ENCODE measurements at places on chromosomes 3 and 15. TPM values are rescaled to one million over a fixed set of nuclear protein-coding genes. Genes with fewer than 3 reads are reported as not detected.

The CA12 gene
- 147 TPM for polyA plus RNA-seq

The MINDY2 gene
- 29.0 TPM for polyA plus RNA-seq

The GHSR gene
- not detected for polyA plus RNA-seq

The HRH1 gene
- polyA plus RNA-seq, result 2.5 TPM

The ST8SIA2 gene
- 5.1 TPM for polyA plus RNA-seq

The SLC30A4 gene
- 7.0 TPM for polyA plus RNA-seq

The C3orf80 gene
- 0.34 TPM for polyA plus RNA-seq

The CLDN18 gene
- 1.6 TPM for polyA plus RNA-seq

The BOC gene
- 23.5 TPM for polyA plus RNA-seq

The ECE2 gene
- polyA plus RNA-seq, result 0.16 TPM
